ENCODE measurements at places on chromosomes 5 and 9. TPM values are rescaled to one million over a fixed set of nuclear protein-coding genes. Genes with fewer than 3 reads are reported as not detected.

- H3K27ac ChIP-seq, result no peak overlapping the region
- no peak overlapping the region for H3K4me3 ChIP-seq
- H3K4me1 ChIP-seq, result peaks cover 42% of the 10 kb centered on the region
Measured at GRCh38 chr5:73523861-73524260, 25.6 kb downstream of the BTF3 start.

- peaks cover 26% of the 10 kb centered on the region for H3K4me1 ChIP-seq
- DNase-seq, result no peak
- H3K27ac ChIP-seq, result no peak overlapping the region
Measured at GRCh38 chr5:124736805-124737188, 9.6 kb downstream of the ZNF608 start.

- no peak overlapping the region for H3K4me3 ChIP-seq
- H3K4me1 ChIP-seq, result peaks cover 52% of the 10 kb centered on the region
- H3K27ac ChIP-seq, result no peak overlapping the region
- H3K27me3 ChIP-seq, result no peaks in the 10 kb centered on the region
- H3K36me3 ChIP-seq, result peaks cover 12% of the 10 kb centered on the region
- DNase-seq, result no peak
Measured at GRCh38 chr9:105500108-105500766, 52.4 kb downstream of the FSD1L start.

DNA sequence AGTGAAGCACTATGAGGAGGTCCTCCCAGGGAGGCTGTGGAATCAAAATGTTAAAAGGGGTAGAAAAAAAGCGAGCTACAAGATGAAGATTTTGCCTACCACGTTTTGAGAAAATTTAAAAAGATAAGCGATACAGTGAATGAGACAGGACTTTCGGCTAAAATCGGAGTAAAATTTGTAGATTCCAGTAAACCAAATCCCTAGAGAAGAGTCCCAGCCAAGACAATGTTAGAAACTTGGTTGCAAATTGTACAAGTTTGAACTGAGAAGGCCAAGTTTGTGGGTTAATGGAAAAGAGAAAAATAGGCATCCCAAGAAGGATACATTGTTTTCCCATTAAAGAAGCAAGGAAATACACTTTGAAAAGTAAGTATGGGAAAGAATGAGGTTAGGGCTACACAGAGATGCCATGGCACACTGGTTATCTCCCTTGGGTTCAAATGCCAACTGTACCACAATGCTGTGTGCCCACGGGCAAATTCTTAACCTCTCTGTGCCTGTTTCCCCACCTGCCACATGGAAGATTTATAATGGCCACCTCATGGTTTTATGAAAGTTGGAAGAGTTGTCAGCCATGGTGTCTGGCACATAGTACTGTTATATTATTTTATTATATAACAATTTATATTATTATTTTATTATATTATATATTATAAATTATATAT, 16.2 kb upstream of the MGAT1 start:
- no peak for DNase-seq
- H3K4me3 ChIP-seq, result no peak overlapping the region
- H3K36me3 ChIP-seq, result no peaks in the 10 kb centered on the region
- no peaks in the 10 kb centered on the region for H3K27me3 ChIP-seq
- no peak overlapping the region for H3K27ac ChIP-seq

DNA sequence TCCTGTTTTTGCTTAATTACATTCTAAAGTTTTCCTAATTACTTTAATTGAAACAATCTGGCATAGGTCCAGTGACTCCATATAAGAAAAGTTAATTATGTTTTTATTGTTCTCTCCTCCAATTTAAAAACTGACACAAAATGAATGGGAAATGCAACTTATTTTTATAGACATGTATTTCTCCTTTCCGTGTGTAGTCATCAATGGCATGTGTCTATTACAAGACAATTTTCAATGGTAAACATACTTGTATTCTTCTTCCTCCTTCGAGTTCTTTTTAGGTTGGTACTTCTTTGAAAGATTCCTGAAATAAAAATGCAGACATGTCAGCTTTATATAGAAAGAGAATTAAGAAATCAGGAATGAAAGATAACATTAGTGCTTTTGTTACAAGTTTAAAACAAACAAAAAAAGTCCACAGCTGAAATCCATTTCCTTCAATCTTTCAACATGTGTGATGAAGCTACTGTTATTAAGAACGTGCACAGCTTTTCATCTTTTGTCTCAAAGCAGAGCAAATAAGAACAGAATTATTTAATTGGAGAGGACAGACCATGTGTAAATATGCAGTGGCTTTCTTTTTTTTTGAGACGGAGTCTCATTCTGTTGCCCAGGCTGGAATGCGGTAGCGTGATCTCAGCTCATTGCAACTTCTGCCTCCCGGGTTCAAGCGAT, 63.8 kb downstream of the FNBP1 start:
- no peak for DNase-seq
- no peaks in the 10 kb centered on the region for H3K27me3 ChIP-seq
- peaks cover 13% of the 10 kb centered on the region for H3K36me3 ChIP-seq
- H3K4me1 ChIP-seq, result peaks cover 15% of the 10 kb centered on the region

DNA sequence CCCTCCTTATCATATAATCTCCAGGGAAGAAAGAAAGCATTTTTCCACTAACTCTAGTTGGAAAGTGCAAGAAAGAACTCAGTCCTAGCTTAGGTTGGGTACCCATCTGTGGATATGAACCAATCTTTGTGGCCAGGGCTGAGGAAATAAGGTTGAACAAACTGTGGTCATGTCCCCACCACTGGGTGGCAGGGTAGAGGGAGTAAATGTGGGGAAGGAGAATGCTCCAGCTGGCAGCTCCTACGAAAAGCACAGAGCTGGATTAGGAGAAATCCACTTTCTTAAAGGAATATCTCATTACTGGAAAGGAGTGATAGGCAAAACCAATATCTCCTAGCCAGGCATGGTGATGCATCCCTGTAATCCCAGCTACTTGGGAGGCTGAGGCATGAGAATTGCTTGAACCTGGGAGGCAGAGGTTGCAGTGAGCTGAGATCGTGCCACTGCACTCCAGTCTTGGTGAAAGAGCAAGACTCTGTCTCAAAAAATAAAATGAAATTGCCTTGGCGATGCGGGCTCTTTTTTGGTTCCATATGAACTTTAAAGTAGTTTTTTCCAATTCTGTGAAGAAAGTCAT, 175.1 kb downstream of the CCDC192 start:
- no peaks in the 10 kb centered on the region for H3K27me3 ChIP-seq
- DNase-seq, result peak; percentile 54
- no peak overlapping the region for H3K27ac ChIP-seq
- no peak overlapping the region for H3K4me3 ChIP-seq
- peaks cover 5% of the 10 kb centered on the region for H3K4me1 ChIP-seq

DNA sequence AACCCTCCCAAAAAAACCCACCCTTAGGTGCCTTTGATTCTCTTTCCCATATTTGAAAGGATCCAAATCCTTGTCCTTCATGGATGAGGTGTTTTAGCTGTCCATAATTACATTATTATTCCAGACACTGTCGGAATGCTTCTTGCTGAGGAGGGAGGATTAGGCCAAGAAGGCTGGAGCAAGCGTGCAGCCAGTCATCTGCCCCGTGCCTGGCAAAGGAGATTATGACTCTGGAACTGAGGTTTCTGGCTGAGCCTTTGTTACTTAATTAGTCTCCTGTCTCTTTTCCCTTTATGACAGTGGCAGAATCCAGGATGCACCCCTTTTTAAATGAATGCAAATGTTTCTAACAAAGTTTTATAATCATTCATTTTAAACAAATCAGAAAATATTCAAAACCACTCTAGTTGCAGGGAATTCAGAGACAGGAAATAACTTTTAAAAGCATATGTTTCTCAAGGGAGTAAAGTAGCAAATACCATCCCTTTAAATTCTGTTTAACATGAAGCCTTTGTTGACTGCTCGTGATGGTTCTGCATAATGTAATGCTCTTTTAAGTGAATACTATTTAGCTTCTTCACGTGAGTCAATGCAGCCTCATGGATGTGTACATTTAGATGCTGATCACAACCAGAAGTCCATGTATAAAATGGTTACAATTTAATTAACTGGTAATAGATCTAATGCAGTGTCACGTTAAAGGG, 69.8 kb downstream of the GALNT10 start:
- H3K27me3 ChIP-seq, result no peaks in the 10 kb centered on the region
- H3K27ac ChIP-seq, result peak overlapping the region; percentile 59
- no peak overlapping the region for H3K4me3 ChIP-seq
- DNase-seq, result peak; percentile 28
- H3K4me1 ChIP-seq, result peaks cover 41% of the 10 kb centered on the region

DNA sequence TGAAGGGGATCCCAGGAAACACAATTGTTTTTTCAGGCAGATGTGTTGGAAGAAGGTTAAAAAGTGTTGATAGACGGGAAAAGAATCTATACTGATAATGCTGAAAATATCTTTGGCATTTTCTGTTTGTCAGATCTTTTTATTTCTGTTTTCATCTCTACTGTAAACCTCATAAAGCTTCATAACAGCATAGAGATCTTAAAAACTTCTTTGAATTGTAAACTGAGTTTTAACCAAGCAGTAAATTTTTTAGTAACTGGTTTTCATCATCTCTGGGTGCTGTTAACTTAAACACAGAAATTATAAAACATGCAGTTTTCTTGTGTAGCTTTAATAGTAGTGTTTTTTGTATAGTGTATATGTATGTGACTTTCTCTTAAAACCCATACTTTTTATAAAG, 227.0 kb downstream of the WDR70 start:
- no peak overlapping the region for H3K4me3 ChIP-seq
- peaks cover 12% of the 10 kb centered on the region for H3K36me3 ChIP-seq
- H3K4me1 ChIP-seq, result peaks cover 18% of the 10 kb centered on the region

GRCh38 chr9:109110329-109111021, 9.3 kb downstream of the TMEM245 start:
- H3K36me3 ChIP-seq, result no peaks in the 10 kb centered on the region
- peak overlapping the region; percentile 79 for H3K27ac ChIP-seq
- peak overlapping the region; percentile 86 for H3K4me3 ChIP-seq
- peak; percentile 53 for DNase-seq

GRCh38 chr5:82100303-82101077, 128.7 kb downstream of the ATG10 start:
- H3K4me3 ChIP-seq, result no peak overlapping the region
- no peaks in the 10 kb centered on the region for H3K36me3 ChIP-seq
- H3K27ac ChIP-seq, result no peak overlapping the region
- DNase-seq, result no peak

GRCh38 chr9:85223506-85224125, 518.1 kb downstream of the AGTPBP1 start:
- no peak overlapping the region for H3K4me3 ChIP-seq
- peak; percentile 21 for DNase-seq

DNA sequence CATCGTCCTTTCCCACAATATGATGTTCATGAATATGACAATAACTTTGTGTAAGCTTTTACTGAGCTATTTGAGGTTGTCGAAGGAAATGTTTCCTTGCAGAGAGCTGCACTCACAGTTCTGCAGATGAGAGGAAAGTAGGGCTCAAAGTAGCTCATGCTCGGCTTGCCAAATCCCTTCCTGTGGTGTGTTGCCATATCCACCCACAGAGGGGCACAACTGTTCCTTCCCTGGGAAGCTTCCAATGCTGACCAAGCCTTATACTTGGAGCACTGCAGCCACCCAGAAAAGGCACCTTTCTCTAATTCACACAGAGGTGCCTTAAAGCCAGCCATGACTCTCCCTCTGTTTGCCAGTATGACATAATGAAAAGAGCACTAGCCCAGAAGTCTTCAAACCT, 390.3 kb downstream of the CAAP1 start:
- H3K36me3 ChIP-seq, result no peaks in the 10 kb centered on the region
- DNase-seq, result no peak
- no peaks in the 10 kb centered on the region for H3K27me3 ChIP-seq
- H3K27ac ChIP-seq, result no peak overlapping the region
- H3K4me1 ChIP-seq, result no peaks in the 10 kb centered on the region
- H3K4me3 ChIP-seq, result no peak overlapping the region

DNA sequence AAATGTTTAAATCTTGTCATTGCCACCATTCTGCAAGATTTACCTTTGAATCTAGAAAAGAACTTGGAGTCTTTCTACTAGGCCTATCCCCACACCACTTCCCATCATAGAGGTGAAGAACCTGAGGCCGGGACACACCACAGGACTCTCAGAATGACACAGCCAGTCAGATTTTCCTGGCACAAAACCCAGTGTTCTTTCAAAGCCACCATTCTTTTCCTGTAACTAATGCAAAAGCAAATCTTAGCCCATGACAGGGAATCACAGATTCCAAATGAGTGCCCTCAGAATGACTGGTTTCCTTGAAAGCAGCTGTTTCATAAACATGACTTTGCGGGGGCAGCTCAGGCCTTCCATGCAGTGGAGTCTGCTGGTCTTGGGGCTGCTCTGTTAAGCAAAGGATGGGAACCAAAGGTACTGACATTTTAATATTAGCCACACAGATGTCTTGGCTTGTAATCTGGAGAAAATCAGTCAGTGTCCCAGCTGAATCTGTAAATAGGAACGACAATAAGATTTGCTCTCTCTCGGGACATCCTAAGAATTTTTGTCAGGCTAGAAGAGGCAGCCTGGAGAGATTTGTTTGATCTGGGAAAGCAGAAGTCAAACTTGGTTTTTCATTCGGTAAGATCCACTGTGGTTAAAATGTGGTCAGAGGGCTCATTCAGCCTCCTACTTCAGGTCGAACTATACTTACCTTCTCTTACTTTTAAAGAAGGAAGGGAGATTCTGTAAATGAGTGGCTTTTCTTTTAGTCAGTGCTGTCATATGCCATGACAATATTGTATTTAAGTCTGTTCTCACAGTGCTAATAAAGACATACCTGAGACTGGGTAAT, 115.1 kb downstream of the PALM2AKAP2 start:
- peaks cover 3% of the 10 kb centered on the region for H3K36me3 ChIP-seq
- peak overlapping the region; percentile 76 for H3K27ac ChIP-seq
- H3K27me3 ChIP-seq, result no peaks in the 10 kb centered on the region
- peak; percentile 72 for DNase-seq
- no peak overlapping the region for H3K4me3 ChIP-seq

The DMGDH gene
- total RNA-seq, result 0.53 TPM

The QRFP gene
- total RNA-seq, result not detected

The DAPK1 gene
- 0.19 TPM for total RNA-seq

The SLC34A1 gene
- not detected for total RNA-seq
